ENCODE measurements at places on chromosomes 11 and 22.

DNA sequence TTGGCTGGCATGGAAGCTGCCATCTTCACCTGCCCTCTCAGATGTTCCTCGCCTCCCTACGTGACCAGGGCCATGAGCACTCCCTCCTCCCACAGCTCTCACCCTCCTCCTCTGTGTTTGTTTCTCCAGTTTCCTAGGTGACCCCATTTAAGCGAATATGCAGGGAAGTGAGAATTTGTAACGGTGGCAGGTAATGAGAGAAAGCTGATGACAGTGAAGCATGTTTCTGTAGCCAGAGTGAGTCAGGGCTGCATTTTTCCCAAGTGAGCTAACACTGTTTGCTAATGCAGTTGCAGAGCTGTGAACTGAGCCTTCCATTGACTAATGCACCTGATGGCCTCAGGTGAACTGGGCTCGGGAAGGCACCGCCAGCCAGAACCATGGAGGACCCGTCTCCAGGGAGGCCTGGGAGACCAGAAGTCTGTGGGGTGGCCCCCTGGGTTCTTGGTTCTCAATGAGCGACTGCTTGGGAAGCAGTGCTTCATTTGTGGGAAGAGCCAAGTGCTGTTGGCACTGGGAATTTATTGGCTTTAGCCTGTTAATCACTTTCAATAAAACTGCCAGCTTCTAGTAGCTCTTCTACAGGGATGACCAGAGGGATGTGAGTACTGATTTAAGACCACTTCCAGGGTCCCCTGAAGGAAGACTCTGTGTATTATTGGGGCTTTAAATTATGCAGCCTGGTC is 64.5 kb downstream of the BARX2 start:
- DNase-seq, result no peak

GRCh38 chr11:196786-197731 is 4.2 kb downstream of the SCGB1C1 start:
- DNase-seq, result no peak

DNA sequence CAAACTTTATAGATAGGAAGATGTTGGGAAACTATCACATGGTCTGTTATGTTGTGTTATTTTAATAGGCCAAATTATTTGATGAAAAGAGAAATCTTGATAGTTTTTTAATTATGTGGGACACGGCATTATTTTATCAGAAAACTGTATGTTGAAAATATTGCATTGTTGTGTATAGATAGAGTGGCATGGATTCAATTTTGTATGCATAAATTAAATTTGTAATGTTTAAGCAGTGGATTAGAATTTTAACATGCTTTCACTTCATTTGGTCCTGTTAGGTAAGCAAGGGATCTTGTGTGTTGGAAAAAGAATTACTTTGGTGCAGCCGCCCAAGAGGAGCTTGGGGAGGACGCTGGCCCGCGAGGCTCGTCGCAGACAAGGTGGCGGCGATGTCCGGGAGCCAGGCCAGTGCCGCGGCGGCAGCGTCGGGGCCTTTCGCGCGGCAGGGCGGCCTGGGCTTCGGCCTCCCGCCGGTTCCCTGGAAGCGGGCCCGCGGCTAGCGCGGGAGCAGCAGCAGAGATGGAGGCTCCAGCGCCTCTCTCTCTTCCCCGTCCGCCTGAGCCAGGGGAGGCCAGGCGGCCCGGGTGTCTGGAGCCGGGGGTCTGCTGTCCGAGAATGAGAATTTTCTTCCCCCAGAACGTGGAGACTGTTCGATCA is 82.7 kb downstream of the GGT1 start:
- no peak for DNase-seq

DNA sequence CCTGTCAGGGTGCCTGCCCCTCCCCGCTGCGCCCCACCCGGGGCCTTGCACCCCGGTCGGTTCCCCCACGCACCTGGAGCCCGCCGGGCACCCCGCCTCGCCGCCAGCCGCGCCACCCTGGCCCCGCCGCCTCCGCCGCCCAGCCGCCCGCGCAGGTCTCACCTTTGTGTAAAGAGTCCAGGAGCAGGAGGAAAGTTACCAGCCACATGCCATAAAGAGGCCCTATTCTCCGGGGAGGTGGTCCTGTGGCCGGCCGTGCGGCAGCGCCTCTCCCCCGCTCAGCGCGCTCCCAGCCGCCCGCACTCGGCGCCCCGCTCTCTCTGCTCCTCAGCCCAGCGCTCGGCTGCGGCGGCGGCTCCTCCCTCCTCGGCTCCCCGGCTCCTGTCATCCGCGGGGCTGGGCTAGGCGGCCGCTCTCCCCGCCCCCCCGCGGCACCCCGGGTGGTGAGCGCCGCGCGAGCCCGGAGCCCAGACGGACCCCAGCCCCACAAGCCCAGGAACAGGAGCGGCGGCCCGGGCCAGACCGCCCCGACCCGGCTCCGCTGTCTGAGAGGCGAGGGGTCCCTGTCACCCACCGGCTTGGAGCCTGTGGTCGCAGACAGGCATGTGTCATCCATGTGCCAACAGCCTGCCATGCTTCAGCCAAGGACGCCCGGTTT is at the start of gene DSCAML1:
Gene DSCAML1, minus strand, starts transcription at position 345 of the 658 bp plus-strand sequence. Its CDS starts 137 bp downstream, at position 208.
- peak; percentile 42 for DNase-seq

DNA sequence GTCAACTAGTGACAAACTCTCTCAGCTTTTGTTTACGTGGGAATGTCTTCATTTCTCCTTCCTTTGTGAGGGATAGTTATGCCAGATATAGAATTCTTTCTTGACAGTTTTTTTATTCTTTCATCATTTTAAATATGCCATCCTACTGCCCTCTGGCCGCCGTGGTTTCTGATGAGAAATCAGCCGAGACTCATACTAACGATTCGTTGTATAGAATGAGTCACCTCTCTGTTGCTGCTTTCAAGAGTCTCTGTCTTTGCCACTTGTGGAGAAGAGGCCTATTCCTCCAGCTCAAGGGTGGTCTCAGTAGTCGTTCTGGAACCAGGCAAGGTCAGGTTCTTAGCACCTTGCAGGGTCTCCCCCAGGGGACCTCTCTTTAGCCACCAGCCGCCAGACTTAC is 8.0 kb downstream of the MYO7A start:
- DNase-seq, result no peak

GRCh38 chr11:113563766-113564526 is 88.7 kb upstream of the DRD2 start:
- DNase-seq, result no peak

All from stimulated activated CD4-positive, alpha-beta T cell treated with anti-CD3 and anti-CD28 coated beads, Interleukin-15, amount 100 ng/mL, for 1 hour (primary cell).